ENCODE measurements at places on chromosomes 11 and 22.

DNA sequence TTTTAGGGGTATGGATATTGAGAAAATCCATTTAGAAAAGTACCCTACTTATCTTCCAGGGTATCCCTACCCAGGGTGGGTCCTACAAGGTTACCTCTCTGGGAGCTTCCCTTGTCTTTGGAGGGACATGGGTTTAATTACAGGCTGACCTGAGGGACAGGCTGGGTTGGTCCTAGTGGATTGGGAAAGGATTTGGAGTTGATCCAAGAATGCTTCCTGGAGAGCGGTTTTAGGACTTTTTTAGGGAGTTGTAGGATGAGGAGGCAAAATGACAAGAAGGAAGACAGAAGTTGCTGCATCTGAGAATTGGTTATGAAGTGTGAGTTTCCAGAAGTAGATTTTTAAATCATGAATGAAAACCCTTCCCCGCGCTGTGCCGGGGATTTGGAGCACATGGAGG lies 61.8 kb upstream of the CRTAM start:
- H3K27ac ChIP-seq = no peak overlapping the region
- H3K4me1 ChIP-seq = peaks cover 13% of the 10 kb centered on the region
- H3K4me3 ChIP-seq = no peak overlapping the region
- no peak for DNase-seq
- H3K27me3 ChIP-seq = no peaks in the 10 kb centered on the region

DNA sequence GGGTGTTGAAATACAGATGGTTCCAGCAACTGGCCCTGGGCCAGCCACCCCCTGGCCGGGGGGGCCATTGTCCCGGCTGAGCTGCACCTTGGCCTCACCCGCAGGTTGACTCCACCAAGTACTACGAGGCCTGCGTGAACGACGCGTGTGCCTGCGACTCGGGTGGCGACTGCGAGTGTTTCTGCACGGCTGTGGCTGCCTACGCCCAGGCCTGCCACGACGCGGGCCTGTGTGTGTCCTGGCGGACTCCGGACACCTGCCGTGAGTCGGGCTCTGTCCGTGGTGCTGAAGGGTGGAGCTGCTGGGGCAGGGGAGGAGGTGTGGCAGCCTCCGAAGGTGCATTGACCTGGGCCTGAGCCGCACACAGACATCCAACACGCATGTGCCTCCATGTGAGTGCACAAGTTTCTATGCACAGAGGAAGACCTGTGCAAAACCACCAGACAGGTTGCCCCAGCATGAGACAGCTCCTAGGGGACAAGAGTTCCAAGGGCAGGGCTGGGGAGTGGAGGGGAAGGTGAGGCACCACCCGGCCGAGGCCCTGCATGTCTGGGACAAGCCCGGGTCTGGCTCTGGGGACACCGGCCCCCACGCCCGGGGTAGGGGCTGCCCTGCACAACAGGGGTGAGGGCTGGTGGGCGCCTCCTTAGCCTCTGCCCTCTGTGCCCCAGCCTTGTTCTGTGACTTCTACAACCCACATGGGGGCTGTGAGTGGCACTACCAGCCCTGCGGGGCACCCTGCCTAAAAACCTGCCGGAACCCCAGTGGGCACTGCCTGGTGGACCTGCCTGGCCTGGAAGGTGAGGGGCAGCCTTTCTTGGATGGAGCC lies 16.1 kb downstream of the MUC5B start:
- H3K4me3 ChIP-seq = no peak overlapping the region
- no peaks in the 10 kb centered on the region for H3K4me1 ChIP-seq
- no peak for DNase-seq
- no peak overlapping the region for H3K27ac ChIP-seq

- no peak overlapping the region for H3K4me3 ChIP-seq
- no peaks in the 10 kb centered on the region for H3K36me3 ChIP-seq
- no peak for DNase-seq
- H3K27me3 ChIP-seq = no peaks in the 10 kb centered on the region
- no peak overlapping the region for H3K27ac ChIP-seq
Observed at GRCh38 chr11:68355471-68355870, 43.1 kb downstream of the LRP5 start.

- H3K36me3 ChIP-seq = no peaks in the 10 kb centered on the region
- H3K4me3 ChIP-seq = no peak overlapping the region
- no peak for DNase-seq
- peak overlapping the region; percentile 47 for H3K27ac ChIP-seq
- H3K4me1 ChIP-seq = peaks cover 61% of the 10 kb centered on the region
- no peaks in the 10 kb centered on the region for H3K27me3 ChIP-seq
Observed at GRCh38 chr11:118908264-118908663, 17.5 kb downstream of the BCL9L start.

- peaks cover 19% of the 10 kb centered on the region for H3K27me3 ChIP-seq
- no peak overlapping the region for H3K4me3 ChIP-seq
- no peaks in the 10 kb centered on the region for H3K36me3 ChIP-seq
- H3K4me1 ChIP-seq = no peaks in the 10 kb centered on the region
Observed at GRCh38 chr22:35894937-35895708, 133.5 kb downstream of the RBFOX2 start.

GRCh38 chr11:57434640-57435546 lies 8.0 kb upstream of the SLC43A3 start:
- no peak overlapping the region for H3K4me3 ChIP-seq
- no peaks in the 10 kb centered on the region for H3K36me3 ChIP-seq
- H3K27ac ChIP-seq = no peak overlapping the region
- no peaks in the 10 kb centered on the region for H3K4me1 ChIP-seq
- DNase-seq = no peak
- no peaks in the 10 kb centered on the region for H3K27me3 ChIP-seq

GRCh38 chr11:67174311-67174710 lies 55.2 kb downstream of the KDM2A start:
- no peak overlapping the region for H3K27ac ChIP-seq
- no peaks in the 10 kb centered on the region for H3K36me3 ChIP-seq
- H3K4me1 ChIP-seq = peaks cover 13% of the 10 kb centered on the region
- no peak overlapping the region for H3K4me3 ChIP-seq
- DNase-seq = no peak

GRCh38 chr11:32469791-32470190 lies 34.5 kb upstream of the WT1 start:
- no peak for DNase-seq
- H3K36me3 ChIP-seq = no peaks in the 10 kb centered on the region
- H3K4me3 ChIP-seq = no peak overlapping the region
- no peaks in the 10 kb centered on the region for H3K27me3 ChIP-seq
- no peaks in the 10 kb centered on the region for H3K4me1 ChIP-seq

- H3K27ac ChIP-seq = no peak overlapping the region
- no peaks in the 10 kb centered on the region for H3K36me3 ChIP-seq
- no peak for DNase-seq
- H3K4me3 ChIP-seq = no peak overlapping the region
- H3K27me3 ChIP-seq = peaks cover 16% of the 10 kb centered on the region
Observed at GRCh38 chr22:44357296-44357965, 44.7 kb upstream of the SHISAL1 start.

DNA sequence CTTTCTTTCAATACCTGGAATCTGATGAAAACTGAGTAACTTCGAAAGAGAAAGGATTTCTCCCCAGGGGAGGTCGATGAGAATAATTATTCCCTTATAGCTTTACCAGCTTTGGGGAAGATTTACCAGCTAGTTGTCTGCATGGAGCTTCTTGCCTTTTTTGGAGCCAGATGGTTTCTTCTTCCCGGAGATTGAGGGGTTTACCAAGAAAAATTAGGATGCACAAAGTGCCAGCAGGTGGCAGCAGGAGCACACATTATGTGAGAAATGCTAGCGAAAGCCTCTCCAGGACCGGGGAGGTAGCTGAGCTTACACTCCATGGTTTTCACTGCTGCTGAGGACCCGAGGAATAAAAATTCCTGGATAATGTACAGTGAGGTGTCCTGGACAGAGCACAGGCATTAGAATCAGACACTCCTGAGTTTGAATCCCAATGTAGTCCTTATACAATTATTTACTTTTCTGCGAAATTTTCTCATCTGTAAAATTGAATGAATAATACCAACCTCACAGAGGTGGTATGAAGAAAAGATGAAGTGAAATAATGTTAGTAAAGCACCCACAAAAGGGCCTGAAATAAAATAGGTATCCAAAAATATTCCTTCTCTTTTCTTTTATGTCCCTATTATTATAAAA lies 46.0 kb upstream of the PARVA start:
- H3K27me3 ChIP-seq = peaks cover 8% of the 10 kb centered on the region
- H3K4me3 ChIP-seq = no peak overlapping the region
- peak; percentile 9 for DNase-seq
- H3K4me1 ChIP-seq = no peaks in the 10 kb centered on the region
- no peaks in the 10 kb centered on the region for H3K36me3 ChIP-seq

GRCh38 chr11:59783632-59784090 lies 26.9 kb downstream of the MRPL16 start:
- peaks cover 7% of the 10 kb centered on the region for H3K4me1 ChIP-seq
- no peak overlapping the region for H3K27ac ChIP-seq

DNA sequence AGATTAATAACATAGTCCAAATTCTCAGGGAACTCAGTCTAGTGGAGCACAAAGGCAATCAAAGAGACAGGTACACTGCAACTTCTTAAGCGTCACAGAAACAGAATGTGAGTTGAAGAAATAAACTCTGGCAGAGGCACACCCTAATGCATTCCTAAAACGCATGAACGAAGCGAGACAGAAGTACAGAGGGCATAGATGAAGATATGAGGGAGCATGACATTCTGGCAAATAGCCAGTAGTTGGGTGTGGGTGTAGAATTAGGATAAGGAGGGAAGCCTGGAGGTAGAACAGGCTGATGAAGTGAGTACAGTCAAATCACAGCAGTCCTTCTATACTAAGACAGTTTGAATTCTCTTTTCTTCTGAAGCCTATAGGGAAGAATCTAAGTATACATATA lies 838.7 kb upstream of the API5 start:
- no peak overlapping the region for H3K4me3 ChIP-seq
- H3K4me1 ChIP-seq = no peaks in the 10 kb centered on the region
- no peaks in the 10 kb centered on the region for H3K36me3 ChIP-seq

- DNase-seq = no peak
- H3K27ac ChIP-seq = no peak overlapping the region
- H3K4me3 ChIP-seq = no peak overlapping the region
- H3K27me3 ChIP-seq = peaks cover 9% of the 10 kb centered on the region
- H3K36me3 ChIP-seq = no peaks in the 10 kb centered on the region
Observed at GRCh38 chr11:104668797-104669463, 229.3 kb downstream of the CASP12 start.

DNA sequence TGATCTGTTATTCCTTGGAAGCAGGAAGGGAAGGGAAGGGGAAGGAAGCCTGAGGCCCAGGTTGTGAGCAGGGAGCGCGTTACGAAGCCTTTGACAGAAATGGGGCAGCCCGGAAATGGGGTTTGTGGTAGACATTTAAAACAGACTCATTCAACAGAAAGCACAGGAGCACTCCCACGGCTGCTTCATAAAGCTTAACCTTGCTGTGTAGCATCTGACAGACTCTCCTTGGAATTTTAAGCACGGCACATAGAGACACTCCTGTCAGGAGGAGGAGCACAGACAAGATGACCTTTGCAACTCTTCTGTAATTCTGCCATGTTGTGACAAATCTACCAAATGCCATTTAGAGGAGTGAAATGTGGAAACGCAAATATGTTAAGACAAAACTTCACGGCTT lies 131.6 kb downstream of the FBXO7 start:
- H3K4me1 ChIP-seq = no peaks in the 10 kb centered on the region
- H3K27me3 ChIP-seq = peaks cover 6% of the 10 kb centered on the region
- H3K4me3 ChIP-seq = no peak overlapping the region
- DNase-seq = no peak
- no peaks in the 10 kb centered on the region for H3K36me3 ChIP-seq

GRCh38 chr11:8296038-8296649 lies 32.5 kb upstream of the LMO1 start:
- no peak for DNase-seq
- H3K36me3 ChIP-seq = no peaks in the 10 kb centered on the region
- no peak overlapping the region for H3K27ac ChIP-seq
- H3K4me1 ChIP-seq = no peaks in the 10 kb centered on the region

DNA sequence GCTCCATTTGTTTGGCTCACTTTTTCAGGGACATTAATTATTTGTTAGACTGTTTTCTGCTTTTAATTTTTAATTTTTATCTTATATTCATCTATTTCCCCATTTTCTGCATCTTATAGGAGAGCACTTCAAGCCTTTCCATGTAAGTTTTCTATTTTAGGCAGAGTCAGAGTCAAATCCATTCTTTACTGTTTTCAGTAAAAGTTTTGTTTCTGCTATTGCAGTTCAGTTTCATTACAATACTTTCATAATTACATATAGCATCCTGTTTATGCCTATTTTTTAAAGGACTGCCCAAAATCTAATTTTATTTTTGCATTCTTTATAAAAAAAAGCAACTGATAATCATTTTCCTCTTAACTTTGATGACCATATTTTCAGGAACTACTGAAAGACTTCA lies 3.8 kb upstream of the OR10A5 start:
- H3K4me1 ChIP-seq = no peaks in the 10 kb centered on the region
- no peaks in the 10 kb centered on the region for H3K36me3 ChIP-seq
- no peak overlapping the region for H3K27ac ChIP-seq
- H3K4me3 ChIP-seq = no peak overlapping the region

GRCh38 chr11:66674964-66675602 lies 2.6 kb downstream of the RBM4B start:
- H3K27ac ChIP-seq = peak overlapping the region; percentile 71
- peak overlapping the region; percentile 43 for H3K4me3 ChIP-seq
- H3K27me3 ChIP-seq = no peaks in the 10 kb centered on the region
- H3K36me3 ChIP-seq = no peaks in the 10 kb centered on the region
- DNase-seq = no peak

GRCh38 chr22:17164392-17165024 lies 5.4 kb upstream of the HDHD5 start:
- DNase-seq = no peak
- H3K4me3 ChIP-seq = no peak overlapping the region
- no peaks in the 10 kb centered on the region for H3K36me3 ChIP-seq
- H3K27me3 ChIP-seq = no peaks in the 10 kb centered on the region

DNA sequence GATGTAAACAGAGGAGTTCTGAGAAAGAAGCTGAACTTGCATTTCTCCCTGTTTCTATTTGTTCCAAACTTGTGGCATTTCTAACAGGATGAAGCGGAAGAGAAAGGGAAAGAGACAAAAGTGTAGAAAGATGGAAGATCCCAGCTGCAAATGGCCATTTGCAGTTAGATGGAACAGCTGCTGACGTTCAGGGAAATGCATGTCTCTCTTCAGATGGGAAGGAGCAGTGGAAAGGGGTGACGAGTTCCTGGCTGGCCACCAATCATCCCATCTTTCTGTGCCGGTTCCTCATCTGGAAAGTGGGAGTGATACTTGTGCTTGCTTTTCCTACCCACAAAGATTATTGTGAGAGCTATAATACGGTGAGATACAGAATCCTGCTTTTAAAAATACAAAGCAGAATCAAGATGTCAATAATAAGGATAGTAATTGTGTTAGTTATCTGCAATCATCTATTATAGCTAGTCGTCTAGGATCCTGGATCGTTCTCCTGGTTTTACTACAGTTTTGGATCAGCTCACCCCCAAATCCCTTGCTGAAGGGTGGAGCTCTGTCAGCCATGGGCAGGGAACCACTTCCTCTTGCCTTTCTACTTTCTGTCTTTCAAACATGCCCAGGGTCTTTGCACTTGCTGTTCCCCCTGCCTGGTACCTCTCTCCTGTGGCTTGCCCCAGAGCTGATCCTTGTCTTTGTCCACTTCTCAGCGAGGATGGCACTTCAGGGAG lies 1.2 kb upstream of the TIMP3 start:
- H3K27me3 ChIP-seq = peaks cover 63% of the 10 kb centered on the region
- H3K27ac ChIP-seq = no peak overlapping the region
- H3K4me3 ChIP-seq = no peak overlapping the region
- peaks cover 14% of the 10 kb centered on the region for H3K4me1 ChIP-seq
